ENCODE measurements at places on chromosomes 11 and 22. TPM values are rescaled to one million over a fixed set of nuclear protein-coding genes. Genes with fewer than 3 reads are reported as not detected.

MS4A3 gene
- total RNA-seq: not detected

HTR3A gene
- not detected for total RNA-seq

KLHL22 gene
- total RNA-seq: 9.0 TPM

P4HA3 gene
- 40.6 TPM for total RNA-seq

SH3BP1 gene
- total RNA-seq: 3.1 TPM

DDIAS gene
- total RNA-seq: 7.6 TPM

BACE1 gene
- 9.3 TPM for total RNA-seq

ATXN10 gene
- total RNA-seq: 132 TPM

SLC25A17 gene
- 23.1 TPM for total RNA-seq

KLHDC7B gene
- not detected for total RNA-seq

SLC17A6 gene
- not detected for total RNA-seq

AQP11 gene
- total RNA-seq: 2.6 TPM

GRAP2 gene
- not detected for total RNA-seq

RAB38 gene
- 1.2 TPM for total RNA-seq

CDC45 gene
- 24.1 TPM for total RNA-seq

ELF5 gene
- not detected for total RNA-seq

MS4A7 gene
- not detected for total RNA-seq

OR5B21 gene
- total RNA-seq: not detected

POTEH gene
- not detected for total RNA-seq

GRM5 gene
- total RNA-seq: not detected

CYTH4 gene
- 0.94 TPM for total RNA-seq

TRIM6 gene
- total RNA-seq: 8.9 TPM

SYNGR1 gene
- total RNA-seq: 12.1 TPM

FREY1 gene
- total RNA-seq: not detected

TNNI2 gene
- total RNA-seq: not detected

TBX1 gene
- total RNA-seq: 4.1 TPM

B4GAT1 gene
- total RNA-seq: 18.8 TPM

C22orf31 gene
- total RNA-seq: not detected

APOBEC3H gene
- not detected for total RNA-seq

KLHL35 gene
- 0.51 TPM for total RNA-seq

OR56A1 gene
- not detected for total RNA-seq

OR6A2 gene
- not detected for total RNA-seq

MGAT3 gene
- total RNA-seq: 0.38 TPM

TRPC6 gene
- 1.4 TPM for total RNA-seq

ART5 gene
- total RNA-seq: 0.31 TPM

TUB gene
- total RNA-seq: 5.2 TPM

FBLN1 gene
- total RNA-seq: 45.2 TPM

KDM4E gene
- total RNA-seq: not detected

LIF gene
- 37.6 TPM for total RNA-seq

TCN2 gene
- total RNA-seq: 5.5 TPM

ABCC8 gene
- total RNA-seq: 1.6 TPM

KIRREL3 gene
- total RNA-seq: 10.4 TPM

MPZL2 gene
- not detected for total RNA-seq

NFAM1 gene
- total RNA-seq: not detected

TRIM51G gene
- total RNA-seq: not detected

EHBP1L1 gene
- total RNA-seq: 31.9 TPM

FIBIN gene
- total RNA-seq: not detected

TBX10 gene
- total RNA-seq: not detected

NOX4 gene
- total RNA-seq: not detected

PITPNM1 gene
- total RNA-seq: 60.6 TPM

FOXR1 gene
- total RNA-seq: not detected

NLRP14 gene
- not detected for total RNA-seq
